ENCODE measurements at places on chromosomes 4 and X. TPM values are rescaled to one million over a fixed set of nuclear protein-coding genes. Genes with fewer than 3 reads are reported as not detected.

DNA sequence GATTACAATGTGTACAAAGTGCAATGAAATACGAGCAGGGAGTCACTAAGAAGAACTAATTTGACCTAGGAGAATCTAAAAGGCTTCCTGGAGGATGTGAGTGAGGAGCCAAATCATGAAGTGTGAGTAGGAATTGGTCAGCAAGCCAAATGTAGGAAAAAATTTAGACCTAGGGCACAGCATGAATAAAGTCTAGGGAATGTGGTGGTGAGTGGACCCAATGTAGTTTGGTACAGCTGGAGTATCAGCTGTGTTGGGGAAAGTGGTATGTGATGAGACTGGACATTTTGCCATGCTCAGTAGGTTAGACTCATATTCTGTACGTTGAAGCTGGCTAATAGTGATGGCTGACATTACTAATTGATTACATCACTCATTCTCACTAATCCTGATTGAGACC, 191.0 kb downstream of the AFF2 start:
- DNase-seq: no peak

DNA sequence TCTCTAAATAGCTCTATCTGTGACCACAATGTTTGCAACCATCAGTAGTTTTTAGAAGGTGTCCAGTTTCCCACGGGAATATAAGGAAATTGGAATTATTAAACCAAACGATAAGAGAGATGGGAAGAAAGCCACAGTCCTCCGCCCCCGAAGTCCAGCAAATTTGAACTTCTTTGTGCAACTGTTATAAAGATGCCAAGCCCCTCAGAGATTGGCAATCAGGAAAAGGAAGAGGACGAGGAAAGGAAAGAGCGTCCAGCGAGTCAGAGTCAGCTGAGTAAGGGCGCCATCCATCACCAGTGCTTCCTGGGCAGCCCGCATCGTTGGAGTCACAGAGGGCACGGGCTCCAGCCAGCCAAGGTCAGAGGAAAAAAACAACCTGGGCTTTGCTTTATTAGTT, 35.7 kb downstream of the LDB2 start:
- DNase-seq: peak; percentile 13

DNA sequence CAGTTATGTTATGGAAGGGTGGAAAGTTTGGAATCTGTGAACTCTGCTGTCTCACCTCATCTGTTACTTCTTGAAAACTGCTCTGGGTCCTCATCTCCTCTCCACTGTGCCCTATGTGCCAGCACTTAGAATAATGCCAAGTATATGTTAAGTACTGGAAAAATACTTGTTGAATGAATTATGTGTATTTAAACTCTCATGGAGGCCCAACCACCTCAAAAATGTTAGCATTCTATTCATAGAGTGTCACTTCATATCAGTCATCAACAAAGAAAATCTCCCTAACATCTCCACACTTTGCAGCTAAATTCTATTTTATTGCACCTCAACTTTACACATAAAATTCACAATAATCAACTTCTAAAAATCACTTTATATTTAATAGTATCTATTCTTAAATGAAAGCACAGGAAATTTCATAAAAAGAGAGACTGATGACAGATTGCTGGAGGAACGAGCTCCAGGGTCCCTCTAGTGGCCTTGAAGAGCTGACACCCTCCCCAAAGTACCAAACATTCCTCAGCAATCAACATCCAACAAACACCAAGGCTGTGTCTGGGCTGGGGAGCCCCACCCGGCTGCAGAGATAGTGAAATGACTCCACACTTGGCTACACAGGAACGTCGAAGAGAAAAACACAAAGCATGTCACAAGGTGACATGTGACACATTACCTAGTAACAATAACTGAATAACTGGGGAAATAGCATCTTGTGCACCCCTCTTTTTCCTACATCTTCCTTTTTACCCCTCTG, 45.8 kb downstream of the SLC39A8 start:
- DNase-seq: peak; percentile 40

- DNase-seq: peak; percentile 67
Observed at GRCh38 chr4:45475548-45475947, 648.3 kb downstream of the GABRG1 start.

DNA sequence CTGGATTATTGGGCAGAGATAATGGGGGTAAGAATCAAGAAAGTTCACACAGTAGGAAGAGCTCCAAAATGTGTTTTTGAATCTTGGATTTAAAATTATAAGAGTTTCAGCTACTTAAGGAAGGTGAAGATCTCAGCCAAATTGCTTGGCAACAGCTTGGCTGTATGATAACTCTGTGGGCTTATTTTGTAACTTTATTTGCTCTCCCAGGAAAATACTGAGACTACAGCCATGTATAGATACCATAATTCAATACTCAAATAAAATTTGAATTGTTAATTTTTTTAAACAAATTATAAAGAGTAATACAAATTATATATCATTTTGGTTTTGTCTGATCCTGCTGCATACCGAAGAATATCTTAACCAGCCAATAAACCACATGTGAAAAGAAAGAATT, 129.5 kb upstream of the INPP4B start:
- no peak for DNase-seq

DNA sequence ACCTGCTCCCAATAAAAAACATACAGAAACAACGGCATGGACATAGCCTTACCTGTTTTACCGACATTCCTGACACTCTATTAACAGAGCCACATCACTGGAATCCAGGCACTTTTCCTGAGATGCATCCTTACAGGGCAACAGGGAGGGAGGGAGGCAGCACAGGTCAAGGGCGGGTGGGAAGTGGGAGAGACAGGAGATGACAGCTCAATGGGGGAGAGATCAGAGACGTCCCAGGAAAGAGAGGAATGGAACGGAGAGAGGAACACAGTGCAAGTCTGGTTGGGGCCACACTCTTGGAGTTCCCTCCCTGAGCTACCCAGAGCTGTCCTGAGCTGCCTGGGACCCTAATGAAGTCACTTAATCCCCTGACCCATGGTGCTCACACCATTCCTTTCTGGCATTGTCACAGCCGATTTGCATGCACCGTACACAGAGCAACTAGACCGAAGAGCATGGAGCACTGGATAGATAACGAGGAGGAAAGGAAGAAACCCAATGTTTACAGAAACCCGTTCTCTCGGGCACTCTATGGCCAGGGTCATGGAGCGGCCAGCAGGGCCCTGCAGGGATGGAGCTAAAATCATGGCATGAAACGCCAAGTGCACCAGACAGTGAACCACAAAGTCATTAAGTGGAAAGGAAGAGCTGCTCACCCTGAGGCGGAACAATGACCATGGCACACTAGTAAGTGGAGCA, 93.1 kb downstream of the NSUN7 start:
- no peak for DNase-seq

The ARR3 gene
- polyA plus RNA-seq: not detected

DNA sequence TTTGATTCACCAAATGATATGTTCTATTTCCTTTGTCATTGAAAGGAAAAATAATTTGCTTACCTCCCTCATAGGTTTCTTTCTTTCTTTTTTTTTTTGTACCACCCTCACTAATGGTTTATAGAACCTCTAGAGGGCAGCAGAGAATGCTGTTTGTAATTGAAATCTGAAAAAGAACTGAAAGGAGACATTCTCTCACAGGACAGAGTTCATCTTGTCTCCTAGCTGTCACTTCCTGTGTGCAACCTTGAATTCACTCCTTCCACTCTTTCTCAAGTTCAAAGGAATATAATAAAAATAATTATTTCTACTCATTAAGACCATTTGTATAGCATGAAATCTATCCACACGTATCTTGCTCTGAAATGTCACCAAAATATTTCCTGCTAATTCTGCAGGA, 51.0 kb downstream of the GUCY1B1 start:
- no peak for DNase-seq

DNA sequence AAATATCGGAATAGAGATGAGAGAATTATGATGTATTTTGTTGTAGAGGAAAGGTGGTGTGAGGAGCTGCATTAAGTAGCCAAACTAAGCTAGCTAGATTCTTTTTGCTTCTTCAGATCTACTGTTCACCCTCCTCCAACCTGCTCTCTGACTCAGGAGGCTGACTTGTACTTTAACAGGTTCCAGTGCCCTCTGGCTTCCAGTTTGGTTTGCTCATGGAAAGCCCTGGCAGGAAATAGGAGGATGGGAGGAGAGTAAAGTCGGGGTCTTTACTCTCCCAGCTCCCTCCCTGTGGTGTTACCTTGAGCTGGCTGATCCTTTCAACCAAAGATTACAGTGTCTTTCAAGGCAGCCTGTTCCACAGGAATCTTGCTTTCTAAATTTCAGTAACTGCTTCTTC, 277.0 kb upstream of the EDA2R start:
- DNase-seq: no peak

The ZNF595 gene
- polyA plus RNA-seq: 6.8 TPM

DNA sequence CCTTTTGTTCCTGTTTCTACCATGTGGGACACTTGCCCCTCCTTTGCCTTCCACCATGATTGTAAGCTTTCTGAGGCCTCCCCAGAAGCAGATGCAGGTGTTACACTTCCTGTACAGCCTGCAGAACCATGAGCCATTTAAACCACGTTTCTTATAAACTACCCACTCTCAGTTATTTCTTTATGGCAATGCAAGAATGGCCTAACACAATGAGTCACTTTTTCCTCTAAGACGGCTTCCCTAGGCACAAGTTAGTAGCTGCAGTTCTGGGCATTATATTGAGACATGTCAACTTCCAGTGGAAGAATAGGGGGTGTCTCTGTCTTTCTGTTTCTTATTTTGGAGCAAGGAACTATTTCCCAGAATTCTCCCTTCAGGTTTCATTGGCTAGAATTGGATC, 32.9 kb upstream of the DIPK2B start:
- no peak for DNase-seq

DNA sequence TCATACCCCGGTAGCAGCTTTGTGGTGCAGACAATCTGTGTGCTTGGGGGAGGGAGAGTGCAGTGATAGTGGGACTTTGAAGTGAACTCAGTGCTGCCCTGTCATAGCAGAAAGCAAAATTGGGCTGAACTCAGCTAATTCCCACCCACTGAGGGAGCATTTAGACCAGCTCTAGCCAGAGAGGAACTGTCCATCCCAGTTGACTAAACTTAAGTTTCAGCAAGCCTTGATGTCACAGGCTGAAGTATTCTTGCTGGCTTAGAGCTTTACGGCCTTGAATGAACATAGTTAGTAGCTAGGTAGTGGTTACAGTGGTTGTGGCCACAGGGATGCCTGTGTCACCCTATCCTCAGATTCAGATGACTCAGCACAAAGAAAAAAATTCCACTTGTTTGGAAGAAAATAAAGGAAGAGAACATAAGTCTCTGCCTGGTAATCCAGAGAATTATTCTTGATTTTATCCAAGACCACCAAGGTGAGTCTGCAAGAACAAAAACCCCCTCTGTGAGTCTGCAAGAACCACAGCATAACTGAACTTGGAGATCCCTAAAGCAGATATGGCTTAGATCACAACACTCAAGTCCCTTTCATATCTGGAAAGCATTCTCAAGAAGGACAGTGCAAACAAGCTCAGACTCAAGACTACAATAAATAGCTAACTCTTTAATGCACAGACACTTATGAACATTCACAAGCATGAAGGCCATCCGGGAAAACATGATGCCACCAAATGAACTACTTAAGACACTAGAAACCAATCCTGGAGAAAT, 39.4 kb downstream of the ADH7 start:
- no peak for DNase-seq

GRCh38 chrX:45050558-45050957, 150.1 kb downstream of the DIPK2B start:
- DNase-seq: no peak

All from lung (tissue), 17 donors.